ENCODE measurements at places on chromosomes 1 and 21.

DNA sequence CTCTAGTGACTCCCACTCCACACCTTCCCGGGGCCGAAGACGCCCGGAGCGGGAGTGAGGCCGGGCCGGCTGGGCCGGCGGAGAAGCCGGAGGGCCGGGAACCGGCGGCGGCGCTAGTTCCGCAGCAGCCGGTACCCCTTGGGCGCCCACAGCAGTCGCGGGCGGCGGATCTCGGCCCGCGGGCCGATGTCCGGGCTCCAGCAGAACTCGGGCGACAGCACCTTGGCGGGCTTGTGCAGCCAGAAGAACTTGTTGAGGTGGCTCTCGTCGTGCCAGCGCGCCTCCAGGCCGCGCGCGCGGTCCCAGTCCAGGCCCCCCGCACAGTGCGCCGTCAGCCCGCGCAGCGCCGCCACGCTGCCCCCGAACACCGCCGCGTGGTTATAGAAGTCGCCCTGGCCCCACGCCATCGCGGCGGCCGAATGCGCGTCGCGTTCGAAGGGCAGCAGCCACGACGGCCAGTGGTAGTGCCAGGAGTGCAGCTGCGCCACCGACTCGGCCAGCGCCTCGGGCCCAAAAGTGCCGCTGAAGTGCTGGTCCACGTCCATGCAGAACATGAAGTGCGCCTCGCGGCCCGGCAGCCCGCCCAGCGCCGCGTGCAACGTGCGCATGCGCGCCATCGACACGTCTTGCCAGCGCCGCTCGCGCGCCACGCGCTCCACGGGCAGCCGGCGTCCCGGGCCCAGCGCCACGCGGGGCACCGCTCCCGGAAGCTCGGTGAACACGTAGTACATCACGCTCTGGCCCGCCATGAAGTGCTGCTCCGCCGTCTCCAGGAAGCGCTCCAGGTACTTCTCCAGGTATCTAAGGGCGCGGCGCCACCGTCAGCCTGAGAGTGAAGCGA is 14.0 kb downstream of the A3GALT2 start:
- no peak for DNase-seq

GRCh38 chr1:8481650-8482380 is 163.9 kb downstream of the SLC45A1 start:
- DNase-seq = no peak

DNA sequence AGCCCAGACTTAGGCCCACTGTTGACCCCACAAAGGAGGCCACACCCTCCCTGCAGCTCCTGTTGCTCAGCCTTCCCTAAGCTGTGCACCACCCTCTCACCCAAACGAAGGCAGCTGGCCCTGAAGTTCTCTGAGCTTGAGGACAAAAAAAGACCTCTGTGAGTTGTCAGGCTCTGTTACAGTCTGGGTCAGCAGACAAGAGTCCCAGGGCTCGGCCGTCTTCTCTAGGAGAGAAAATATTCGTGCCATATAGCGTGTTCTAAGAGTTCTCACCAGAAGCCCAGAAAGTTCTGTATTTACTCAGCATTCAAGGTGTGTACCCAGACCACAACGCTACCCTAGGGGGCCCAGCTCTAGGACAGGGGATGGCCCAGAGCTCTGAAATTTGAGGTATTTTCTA is 25.5 kb upstream of the LYST start:
- no peak for DNase-seq

- no peak for DNase-seq
These were observed 1.8 kb upstream of the OR2M4 start for GRCh38 chr1:248229360-248229908.

GRCh38 chr1:67390041-67390887 is 39.9 kb downstream of the SERBP1 start:
- DNase-seq = no peak

DNA sequence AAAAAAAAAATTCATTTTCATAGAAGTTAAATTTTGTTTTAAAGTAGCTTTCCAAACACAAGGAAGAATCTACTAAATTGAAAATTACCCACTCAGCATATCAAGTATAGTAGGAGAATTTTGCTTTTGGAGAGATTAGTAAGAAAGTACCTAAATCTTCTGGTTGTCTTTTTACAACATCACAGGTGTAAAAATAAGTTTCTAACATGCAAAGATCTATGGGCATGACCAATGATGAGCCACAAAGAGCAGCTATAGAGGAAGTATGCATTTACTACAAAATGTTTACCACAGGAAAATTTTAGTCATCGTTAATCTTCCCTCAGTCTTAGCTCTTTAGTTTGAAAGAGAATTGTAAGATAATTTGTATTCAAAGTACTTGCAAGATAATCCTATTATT is 28.1 kb downstream of the ANGPTL3 start:
- DNase-seq = no peak

DNA sequence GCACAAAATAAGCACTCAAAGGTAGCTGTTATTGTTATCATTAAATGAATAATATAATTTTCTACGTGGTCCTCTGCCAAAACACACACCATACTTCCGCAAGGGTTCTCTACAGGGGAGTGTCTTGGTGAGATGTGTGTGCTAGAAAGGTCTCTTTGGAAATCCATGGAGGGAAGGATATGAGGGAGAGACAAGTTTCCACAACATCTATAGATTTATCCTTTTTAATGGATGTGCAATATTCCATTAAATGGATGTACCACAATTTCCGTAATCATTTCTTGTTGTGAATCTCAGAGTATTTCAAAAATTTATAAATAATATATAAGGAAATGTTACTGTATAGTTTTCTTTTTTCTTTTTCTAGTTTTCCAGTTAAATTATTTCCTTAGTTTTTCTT is 2.6 kb upstream of the TNFRSF8 start:
- no peak for DNase-seq

DNA sequence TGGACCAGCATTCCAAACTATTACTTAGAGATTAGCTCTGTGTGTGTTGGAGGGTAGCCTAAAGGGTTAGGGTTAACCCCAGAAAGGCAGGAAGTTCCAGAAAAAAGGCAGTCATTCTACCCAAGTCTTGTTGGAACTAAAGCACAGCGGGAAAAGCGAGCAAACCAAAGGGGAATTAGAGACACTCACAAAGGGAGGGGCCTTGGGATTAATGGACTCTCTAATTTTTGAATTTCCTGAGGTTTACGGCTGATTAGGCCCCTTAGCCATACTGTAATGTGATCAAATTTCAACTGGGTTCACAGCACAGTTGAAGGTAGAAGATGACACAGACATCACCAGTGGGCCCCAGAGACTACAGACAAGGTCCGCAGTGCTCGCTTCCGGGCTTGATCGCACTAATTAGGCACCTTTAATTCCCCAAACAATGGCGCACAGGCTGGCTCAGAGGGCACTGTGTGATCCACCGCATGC is 28.3 kb downstream of the CAPZB start:
- no peak for DNase-seq

DNA sequence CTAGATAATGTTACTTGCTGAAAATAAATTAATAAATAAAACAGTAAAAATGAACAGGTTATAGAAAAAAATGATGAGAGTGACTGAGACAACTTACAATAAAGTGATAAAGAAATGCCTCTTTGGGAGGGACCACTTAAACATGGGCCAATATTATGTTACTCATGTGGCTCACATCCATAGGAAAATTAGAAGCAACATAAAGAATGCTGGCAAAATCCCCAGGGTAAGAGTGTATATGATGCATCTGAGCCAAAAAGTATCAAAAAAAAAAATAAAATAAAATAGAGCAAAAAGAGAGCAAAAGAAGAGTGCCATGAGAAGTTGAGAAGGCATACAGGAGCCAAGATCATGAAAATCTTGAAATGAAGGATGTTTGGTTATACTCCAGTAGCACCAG is 818.0 kb downstream of the LTN1 start:
- no peak for DNase-seq

DNA sequence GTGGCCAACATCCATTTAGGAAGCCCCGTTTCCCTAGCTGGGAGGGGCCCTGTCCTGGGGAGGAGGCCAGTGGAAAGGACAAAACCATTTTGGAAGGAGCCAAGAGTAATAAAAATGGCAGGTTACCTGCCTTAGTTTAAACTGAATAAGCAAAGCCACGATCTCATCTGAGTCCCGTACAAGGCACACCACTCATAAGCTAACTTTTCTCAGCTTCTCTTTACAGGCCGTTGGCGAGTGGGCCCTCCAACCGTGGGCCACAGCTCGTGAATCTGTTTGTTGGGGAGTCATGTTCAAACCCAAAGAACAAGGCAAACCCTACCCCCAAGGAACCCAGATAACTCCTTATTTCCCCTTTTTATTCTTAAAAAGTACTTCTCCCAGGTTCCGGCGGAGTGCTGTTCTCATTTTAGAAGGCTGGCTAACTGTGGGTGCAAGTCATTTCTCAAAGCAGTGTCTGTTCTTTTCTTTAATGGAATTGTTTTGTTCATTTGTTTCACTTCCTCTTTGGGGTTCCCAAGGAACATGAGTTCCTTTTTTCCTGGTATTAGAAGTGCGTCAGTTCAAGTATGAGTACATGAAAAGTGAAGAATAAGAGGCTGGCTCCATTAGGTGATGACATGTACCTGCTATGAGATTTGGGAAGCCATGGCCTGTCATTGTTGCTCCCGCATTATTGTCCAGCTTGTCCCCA is 89.0 kb downstream of the PSMG1 start:
- DNase-seq = no peak

- no peak for DNase-seq
These were observed 146.8 kb downstream of the NPHP4 start for GRCh38 chr1:5845376-5845775.

GRCh38 chr1:162003830-162004215 is 19.8 kb downstream of the OLFML2B start:
- no peak for DNase-seq

GRCh38 chr1:246971090-246971721 is 36.7 kb downstream of the ZNF695 start:
- peak; percentile 22 for DNase-seq

DNA sequence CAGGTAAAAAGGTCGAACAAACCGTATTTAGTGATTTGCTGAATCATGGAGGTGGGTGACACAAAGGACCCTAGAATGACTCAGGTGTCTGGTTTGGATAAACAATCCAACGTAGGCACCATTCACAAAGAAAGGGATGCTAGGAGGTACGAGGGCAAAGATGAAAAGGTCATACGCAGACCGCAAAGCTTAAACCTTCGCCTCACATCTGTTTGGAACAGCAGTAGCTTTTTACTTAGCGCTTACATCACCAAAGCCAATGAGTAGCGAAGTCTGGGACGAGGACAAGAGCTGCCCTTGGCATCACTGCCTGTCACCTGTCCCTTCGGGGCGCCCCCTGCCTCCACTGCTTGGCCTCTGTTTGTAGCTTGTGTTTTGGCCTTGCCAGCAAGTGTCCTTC is 350.2 kb downstream of the SMYD3 start:
- no peak for DNase-seq

DNA sequence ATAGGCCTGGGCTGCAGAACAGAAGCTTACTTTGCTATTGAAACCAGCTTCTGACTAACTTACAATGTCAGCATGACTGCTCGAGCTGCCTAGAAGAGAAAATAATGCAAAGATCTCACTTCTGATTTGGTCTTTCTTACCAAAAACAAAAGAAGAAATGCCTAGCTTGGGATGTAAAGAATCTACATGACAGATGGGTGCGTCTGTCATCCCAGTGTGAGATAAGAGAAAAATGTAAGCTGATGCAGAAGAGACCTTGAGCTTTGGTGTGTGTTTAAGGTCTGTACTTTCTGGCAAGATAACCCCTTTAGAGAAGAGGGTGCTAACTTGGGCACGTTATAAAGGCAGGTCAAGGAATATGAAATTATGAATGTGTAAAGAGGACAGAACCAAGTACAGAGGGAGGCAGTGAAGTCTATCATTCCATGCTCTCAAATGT is 3.6 kb downstream of the FAM20B start:
- DNase-seq = no peak

DNA sequence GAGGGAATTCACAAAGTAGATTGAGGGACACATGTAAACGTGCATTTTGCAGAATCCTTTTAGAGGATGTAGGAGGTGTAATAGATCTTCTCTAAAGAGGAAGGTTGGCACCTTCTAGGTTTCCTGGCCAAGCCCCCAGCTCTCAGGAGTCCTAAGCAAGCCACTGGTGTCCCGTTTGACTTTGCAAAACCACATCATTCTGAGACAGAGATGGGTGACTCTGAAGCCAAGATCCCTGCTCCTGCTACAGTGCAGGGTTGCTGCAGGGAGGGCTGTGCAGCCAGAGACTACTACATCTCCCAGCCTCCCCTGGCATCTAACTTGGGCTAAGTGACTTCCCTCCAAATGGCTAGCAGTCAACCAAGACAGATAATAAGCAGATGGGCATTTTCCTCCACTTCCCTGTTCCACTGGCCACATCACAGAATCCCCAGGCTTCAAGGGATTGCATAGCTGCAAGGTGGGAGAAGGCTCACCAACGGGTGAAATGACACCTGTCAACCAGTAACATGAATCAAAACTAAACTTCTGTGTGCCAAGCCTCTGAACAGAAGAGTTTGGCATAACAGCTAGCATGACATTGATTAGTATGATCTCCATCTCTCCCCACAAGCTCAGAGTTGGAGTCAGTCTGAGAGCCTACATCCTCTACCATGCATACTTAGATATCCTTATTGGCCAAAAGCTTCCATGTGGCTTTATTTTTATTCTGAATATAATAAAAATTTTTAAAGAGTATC is 129.6 kb upstream of the COA6 start:
- no peak for DNase-seq

DNA sequence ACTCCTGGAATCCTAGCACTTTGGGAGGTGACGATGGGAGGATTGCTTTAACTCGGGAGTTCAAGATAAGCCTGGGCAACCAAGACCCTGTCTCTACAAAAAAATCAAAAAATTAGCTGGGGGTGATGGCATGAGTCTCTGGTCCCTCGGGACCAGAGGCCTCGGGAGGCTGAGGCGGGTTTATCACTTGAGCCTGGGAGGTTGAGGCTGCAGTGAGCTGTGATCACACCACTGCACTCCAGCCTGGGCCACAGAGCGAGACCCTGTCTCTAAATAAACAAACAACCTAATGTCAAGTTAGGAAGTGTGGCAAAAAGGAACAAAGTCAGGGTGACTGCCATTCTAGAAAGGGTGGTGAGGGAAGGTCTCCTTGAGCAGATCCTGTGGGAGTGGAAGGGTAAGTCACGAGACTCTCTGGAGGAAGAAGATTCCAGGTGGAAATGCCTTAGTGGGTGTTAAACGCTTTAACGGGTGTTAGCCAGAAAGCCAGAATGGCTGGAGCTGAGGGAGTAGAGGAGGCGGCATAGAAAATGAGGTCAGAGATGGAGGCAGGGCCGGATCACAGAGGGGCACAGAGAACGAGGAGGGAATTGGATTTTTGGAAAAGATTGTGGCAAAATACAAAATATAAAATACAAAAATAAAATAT is 62.2 kb upstream of the ATP5PO start:
- DNase-seq = no peak
